Ovary (tissue), 10 donors: ENCODE measurements at places on chromosomes 13 and 19.

GRCh38 chr13:39803156-39803555 lies 147.7 kb downstream of the COG6 start:
- no peak for DNase-seq
- H3K4me3 ChIP-seq: no peak overlapping the region
- no peaks in the 10 kb centered on the region for H3K4me1 ChIP-seq
- no peaks in the 10 kb centered on the region for H3K27me3 ChIP-seq
- no peaks in the 10 kb centered on the region for H3K36me3 ChIP-seq

- H3K27me3 ChIP-seq: no peaks in the 10 kb centered on the region
- no peak overlapping the region for H3K27ac ChIP-seq
Observed at GRCh38 chr19:33413868-33414666, 40.6 kb downstream of the CEBPG start.

DNA sequence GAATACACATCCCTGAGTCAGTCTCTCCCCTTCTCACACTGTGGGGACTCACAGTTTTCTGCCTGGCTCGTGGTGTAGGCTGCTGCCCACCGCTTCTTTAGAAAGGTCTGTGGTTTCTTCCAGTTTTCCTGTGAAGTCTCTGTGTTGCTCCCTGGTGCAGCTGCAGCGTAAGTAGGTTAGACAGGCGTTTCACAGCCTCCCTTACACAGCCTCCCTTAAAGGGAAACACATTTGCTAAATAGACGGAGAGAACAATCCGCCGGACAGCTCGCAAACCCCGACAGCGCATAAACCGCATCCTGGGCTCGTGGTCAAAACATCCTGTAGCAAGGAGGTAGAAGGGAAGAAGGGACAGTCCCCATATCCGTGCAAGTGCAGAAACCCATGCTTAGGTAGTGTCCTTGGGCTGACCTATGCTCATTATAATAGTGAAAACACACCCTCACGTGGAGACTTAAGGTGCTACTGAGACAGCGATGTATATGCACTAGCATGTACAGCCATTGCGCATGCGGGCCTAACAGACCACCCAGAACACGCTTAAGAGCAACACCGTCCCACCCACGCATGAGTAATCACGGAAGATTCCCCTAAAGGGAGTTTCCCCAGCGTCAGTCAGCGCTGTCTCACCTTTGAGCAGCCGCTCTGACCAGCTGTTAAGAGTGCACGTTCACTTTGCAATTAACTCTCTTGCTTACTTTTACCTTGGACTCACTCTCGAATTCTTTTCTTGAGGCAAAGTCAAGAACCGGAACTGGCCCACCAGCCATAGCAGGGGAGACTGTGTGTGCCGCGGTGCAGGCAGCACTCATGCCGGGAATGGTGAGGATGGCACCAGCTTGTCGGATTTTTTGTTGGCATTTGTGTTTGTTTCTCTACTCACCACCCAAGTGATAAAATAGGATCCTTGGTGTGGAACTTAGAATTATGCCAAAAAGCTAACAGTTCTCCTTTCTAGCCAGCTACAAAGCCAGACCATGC lies 16.6 kb downstream of the SIGLEC8 start:
- no peak overlapping the region for H3K27ac ChIP-seq
- no peak overlapping the region for H3K4me3 ChIP-seq
- H3K27me3 ChIP-seq: no peaks in the 10 kb centered on the region
- no peak for DNase-seq

GRCh38 chr13:108525827-108526226 lies 103.6 kb upstream of the MYO16 start:
- H3K27ac ChIP-seq: no peak overlapping the region
- no peak overlapping the region for H3K4me3 ChIP-seq
- no peak for DNase-seq
- no peaks in the 10 kb centered on the region for H3K4me1 ChIP-seq
- no peaks in the 10 kb centered on the region for H3K36me3 ChIP-seq

GRCh38 chr13:51895906-51896888 lies 34.4 kb downstream of the CCDC70 start:
- H3K4me3 ChIP-seq: no peak overlapping the region
- no peak for DNase-seq
- H3K27me3 ChIP-seq: no peaks in the 10 kb centered on the region
- H3K36me3 ChIP-seq: no peaks in the 10 kb centered on the region
- H3K27ac ChIP-seq: no peak overlapping the region

DNA sequence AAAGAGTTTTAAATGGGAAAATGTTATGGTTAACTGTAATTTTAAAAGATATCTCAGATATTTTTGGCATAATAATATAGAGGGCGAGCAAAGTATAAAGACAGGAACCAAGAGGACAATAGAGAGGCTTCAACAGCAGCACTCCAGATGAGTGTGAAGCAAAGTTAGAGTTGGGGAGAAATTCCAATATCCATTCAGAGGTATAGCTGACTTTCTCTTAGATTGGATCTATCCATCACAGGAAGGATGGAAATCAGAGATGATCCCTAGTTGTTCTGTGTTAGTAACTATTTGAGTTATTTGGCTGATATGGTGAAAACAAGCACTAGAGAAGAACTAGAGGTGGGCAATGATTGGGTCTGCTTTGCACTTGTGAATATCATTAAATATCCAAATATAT lies 786.0 kb upstream of the KLHL1 start:
- no peaks in the 10 kb centered on the region for H3K36me3 ChIP-seq
- H3K4me1 ChIP-seq: no peaks in the 10 kb centered on the region

GRCh38 chr13:84399320-84400085 lies 517.2 kb upstream of the SLITRK1 start:
- H3K27ac ChIP-seq: no peak overlapping the region
- no peak overlapping the region for H3K4me3 ChIP-seq

DNA sequence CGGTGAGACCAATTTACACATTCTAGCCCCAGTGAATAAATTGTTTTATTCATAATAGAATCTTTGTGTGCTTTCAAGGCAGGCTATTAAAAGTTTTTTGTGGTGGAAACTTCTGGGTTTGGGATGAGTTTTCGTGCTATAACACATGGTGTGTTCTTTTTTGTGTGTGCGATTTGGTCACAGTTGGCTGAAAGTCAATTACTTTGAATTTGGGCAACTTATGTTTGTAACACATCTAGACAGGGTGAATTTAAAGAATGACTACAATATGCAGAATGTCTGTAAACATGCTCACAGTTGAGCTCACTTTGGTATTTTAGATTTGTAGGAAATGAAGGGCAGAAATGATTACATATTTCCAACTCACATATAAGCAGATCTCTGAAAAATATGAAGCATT lies 307.1 kb downstream of the OXGR1 start:
- H3K4me1 ChIP-seq: no peaks in the 10 kb centered on the region
- no peak overlapping the region for H3K4me3 ChIP-seq
- DNase-seq: no peak
- H3K36me3 ChIP-seq: no peaks in the 10 kb centered on the region
- no peaks in the 10 kb centered on the region for H3K27me3 ChIP-seq

DNA sequence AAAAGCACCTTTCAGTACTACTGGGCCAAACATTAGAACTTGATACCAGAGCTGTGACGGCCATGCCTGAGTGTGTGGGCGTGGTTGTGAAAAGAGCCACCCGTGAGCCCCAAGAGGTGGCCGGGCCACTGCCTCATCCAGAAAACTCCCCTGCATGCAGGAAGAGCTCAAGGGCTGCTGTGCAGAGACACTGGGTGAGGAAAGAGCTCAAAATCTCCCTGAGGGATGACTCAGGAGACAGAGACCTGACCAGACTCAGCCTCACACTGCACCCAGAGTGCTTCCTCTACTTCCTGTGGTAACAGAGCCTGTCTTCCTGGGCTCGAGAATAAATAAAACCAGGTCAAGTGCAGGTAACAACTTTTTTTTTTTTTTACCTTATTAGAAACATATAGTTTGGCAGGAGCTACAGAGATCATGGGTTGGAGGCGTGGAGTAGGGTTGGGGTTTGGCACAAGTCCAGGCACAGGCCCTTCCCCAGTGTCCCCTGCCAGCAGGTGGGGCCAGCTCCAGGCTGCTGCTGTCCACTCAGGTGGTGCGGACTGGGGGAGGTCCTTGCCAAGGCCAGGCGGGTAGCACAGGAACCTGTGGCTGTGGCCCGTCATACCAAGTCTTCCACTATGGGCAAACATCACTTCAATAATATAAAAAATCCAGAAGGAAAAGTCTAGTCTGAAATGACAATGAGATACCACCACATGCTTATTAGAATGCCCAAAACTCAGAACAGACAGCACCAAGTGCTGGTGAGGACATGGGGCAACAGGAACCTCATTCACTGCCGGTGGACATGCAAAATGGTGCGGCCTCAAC lies 25.5 kb downstream of the ELL start:
- H3K27ac ChIP-seq: no peak overlapping the region
- peaks cover 49% of the 10 kb centered on the region for H3K4me1 ChIP-seq
- DNase-seq: no peak
- H3K36me3 ChIP-seq: no peaks in the 10 kb centered on the region
